Stimulated activated CD4-positive, alpha-beta T cell treated with anti-CD3 and anti-CD28 coated beads, Interleukin-15, amount 100 ng/mL, for 48 hours (primary cell): ENCODE measurements at places on chromosomes 13 and 19.

DNA sequence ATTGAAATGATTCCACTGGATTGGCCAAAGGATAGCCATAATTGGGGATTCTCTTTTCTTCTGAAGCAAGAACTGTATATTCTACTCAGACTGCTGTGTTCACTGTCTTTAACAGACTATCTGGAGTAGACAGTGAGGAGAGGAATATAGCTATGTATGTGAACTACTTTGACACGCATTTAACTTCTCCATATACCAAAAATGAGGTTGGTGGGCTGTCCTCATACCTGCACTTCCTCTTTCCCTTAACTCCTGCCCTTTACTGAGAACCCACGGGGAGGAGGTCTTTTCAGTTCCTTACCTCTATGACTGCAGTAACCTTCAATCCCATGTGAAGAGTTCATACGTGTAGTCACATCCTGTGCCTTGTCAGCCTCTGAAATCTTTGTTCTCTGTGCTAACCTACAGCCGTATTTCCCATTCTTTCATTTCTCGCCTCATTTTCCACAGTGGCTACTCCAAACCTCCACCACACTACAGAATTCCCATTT is 305.8 kb downstream of the MTUS2 start:
- DNase-seq: no peak

DNA sequence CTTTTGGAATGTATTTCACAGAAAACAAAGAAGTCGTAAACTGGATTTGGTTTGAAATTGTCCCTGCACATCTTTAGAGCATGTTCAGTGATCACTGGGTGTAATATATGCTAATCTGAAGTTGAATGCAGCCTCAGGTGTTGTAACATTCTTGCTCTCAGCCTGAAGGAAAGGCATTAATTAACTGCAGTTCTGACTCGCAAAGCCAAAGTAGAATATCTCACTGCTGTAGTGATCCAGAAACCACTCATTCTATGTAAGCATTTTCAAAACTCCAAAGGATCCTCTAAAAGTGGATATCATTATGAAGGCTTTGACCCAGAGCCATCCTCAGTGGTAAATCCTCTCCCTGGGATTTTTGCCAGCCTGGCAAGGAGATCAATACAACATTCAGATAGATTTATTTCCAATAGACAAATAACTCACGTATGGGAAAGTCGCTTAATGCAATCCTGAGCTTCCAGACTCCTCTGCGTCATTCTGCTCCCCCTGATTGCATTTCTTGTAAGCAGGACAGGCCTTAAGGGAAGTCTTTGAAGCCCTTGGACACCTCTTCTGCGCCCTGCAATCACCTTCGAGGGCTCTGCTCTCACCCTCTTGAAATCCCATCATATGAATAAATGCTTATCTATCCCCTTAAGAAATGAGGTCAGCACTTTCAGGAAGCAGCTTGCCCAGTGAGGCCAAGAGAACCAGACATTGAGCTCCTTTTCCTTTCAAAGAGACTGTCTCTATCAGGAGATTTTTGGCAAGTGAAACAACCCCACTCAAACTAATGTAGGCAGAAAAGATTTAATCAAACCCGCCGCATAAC is 301.7 kb upstream of the NBEA start:
- DNase-seq: no peak

DNA sequence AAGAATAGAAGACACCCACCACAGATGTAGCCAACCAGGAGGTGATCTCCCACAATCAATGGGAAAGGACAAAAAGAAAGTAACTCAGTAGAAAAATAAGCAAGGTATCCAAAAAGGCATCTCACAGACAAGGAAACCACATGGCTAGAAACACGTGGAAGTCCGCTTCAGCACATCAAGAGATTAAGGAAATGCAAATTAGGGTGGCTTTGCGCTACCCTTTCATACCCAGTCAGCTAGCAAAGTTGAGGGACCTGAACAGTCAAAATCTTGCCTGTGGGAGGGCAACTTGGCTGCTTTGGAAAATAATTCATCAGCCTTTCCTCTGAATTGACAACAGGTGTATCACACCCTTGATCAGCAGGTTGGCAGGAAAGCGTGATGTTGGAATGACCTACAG is 11.6 kb upstream of the UQCR11 start:
- no peak for DNase-seq

- DNase-seq: no peak
Observed at GRCh38 chr19:16496613-16496983, 404 bp downstream of the C19orf44 start.

- no peak for DNase-seq
Observed at GRCh38 chr13:73940098-73940497, 194.1 kb downstream of the KLF12 start.

- DNase-seq: no peak
Observed at GRCh38 chr19:32358321-32358720, 12.9 kb downstream of the ZNF507 start.

- no peak for DNase-seq
Observed at GRCh38 chr19:16605553-16605994, 22.4 kb downstream of the MED26 start.

- DNase-seq: no peak
Observed at GRCh38 chr13:100338275-100338674, 249.4 kb downstream of the PCCA start.

GRCh38 chr19:45518469-45518826 is 11.2 kb downstream of the VASP start:
- no peak for DNase-seq

DNA sequence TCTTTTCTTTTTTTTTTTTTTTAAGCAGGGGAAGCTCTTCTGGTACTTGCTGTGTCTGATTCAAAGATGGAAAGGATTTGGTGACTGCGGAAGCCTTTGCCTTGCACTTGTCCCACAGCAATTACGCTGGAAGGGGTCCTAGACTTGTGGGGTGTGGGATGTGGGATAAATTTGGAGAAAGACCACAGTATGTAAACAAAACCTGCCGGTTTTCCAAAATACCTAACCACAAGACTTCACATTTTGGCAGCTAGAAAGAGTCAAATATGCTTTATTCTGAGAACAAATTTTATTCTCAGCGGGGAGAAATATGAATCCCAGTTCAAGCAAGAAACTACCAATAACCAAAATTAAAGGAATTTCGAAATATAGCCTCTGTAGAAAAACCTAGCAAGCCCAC is 176.5 kb downstream of the SPRY2 start:
- no peak for DNase-seq

DNA sequence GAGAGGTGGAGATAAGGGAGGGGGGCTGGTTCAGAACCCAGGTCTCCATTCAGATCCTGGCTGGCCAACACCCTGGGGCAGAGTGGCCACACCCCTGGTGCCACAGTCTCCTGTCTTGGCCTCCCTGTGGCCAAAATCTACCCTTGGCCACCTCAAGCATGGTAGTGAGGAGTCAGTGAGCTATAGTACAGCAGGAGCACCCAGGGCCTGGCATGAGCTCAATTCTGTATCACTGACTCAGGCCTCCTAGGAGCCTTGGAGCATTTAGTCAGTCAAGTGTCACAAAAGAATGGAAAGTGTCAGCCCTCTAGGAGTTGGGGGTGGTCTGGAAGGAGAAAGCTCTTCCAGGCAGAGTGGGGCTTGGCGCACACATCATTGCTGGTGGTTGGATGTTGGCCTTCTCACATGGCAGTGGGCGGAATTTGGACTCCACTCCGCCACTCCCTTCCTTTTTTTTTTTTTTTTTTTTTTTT is 6.6 kb upstream of the CD79A start:
- no peak for DNase-seq

DNA sequence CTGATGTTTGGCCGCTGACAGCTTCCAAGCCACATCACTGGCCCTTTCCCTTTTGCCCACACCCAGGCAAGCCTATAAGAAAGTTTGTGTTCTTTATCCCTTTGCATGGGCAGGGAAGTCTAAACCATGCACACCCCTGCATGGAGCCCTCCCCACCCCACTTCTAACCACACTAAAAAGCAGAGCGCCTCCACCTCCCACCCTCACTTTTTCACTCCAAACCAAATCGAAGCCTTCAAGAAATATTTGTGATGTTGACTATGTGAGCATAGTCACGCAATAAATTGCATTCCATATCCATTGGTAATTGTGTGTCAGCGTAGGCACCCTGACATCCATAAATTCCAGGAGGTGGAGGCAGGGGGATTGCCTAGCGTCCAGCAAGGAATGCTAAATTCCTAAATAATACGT is 104.4 kb upstream of the LSM14A start:
- no peak for DNase-seq

GRCh38 chr19:39566064-39566463 is 26.1 kb upstream of the EID2 start:
- DNase-seq: no peak
